Cortex of kidney (tissue), 1 donor: ENCODE measurements at places on chromosomes 7 and 10.

GRCh38 chr7:36781011-36781738 is 56.9 kb upstream of the AOAH start:
- DNase-seq, result no peak

DNA sequence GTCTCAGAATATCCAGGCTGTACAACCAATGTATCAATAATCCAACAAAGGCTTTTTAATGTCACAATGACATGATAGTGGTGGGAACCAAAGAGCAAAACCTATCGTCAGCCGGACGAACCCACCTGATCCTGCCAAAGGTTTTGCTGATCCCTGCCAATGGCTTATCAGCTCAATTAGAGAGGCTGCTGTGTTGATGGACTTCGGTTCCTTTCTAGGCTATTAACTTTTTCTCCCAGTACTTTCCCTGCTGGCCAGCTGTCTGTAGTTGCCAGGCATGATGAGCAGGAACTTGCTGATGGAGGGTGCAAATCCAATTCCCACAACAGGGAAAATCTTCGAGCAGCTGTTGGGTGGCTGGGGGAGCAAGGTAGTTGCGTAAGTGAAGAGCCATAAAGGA is 2.4 kb downstream of the LMOD2 start:
- no peak for DNase-seq

- DNase-seq, result no peak
These were observed 21.8 kb upstream of the EXOC6 start for GRCh38 chr10:92826504-92826903.

- DNase-seq, result no peak
These were observed 58.5 kb downstream of the LHFPL3 start for GRCh38 chr7:104386943-104387342.

DNA sequence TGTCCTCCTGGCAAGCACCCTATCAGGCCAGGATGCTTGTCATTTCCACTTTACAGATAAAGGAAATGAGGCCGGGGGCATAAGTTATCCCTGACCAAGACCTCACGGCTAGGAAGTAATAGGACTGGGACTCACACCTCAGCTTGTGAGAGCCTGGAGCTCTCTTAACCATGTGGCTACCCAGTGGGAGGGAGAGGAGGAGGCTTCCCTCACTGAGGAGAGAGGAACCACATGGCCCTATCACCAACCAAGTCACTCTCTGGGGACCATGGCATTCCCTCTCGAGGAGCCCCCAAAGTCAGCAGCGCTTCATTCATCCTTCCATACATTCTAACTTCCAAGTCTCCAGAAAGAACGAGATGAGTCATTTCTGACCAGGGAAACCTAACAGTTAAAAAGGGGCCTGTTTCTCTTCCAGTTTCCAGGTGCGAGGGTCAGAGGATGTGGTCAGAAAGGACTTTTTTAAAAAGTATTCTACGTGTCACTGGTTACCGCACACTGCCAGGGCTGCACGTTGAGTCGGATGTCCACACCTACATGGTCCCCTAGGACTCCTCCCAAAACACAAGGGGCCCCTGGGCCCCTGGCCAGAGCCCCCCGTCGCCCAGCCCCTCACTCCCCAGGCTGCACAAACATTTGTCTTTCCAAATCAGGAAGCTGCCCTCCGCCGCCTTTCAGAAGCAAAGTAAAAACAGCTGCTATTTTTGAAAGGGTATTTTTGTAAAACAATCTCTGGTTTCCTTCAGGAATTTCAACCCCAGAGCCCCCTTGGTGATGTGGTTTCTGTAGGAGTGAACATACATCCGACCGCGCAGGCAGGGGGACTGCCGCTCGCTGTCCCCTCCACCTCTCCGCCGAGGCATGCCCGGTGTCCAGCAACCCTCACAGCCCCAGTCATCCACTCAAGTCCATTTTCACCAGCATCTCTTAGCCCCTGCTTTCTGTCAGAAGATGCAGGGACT is 128.2 kb upstream of the CHST15 start:
- no peak for DNase-seq

DNA sequence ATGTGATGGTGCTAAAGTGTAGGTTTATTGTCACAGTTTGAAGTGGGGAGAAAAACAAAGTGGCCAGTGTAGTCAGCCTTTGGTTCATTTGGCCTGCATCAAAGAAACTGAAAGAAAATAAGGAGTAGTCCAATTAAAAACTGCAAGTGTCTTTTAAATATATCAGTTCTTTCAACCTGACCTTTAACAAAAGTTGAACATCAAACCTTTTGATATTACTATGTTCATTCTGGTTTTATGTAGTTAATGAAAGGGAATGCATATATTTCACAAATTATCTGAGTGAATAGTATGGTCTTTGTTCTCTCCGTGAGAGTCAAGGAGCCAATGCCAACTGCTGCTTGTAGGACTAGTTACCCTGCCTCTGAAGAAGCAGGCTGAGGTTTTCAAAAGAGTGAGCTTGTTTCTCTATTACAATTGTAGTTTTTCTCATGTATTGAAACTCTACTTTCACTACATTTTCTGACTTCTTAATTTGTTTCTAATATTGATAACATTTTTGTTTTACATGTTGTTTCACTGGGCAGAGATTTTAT is 1160.8 kb upstream of the LRRTM3 start:
- DNase-seq, result no peak

DNA sequence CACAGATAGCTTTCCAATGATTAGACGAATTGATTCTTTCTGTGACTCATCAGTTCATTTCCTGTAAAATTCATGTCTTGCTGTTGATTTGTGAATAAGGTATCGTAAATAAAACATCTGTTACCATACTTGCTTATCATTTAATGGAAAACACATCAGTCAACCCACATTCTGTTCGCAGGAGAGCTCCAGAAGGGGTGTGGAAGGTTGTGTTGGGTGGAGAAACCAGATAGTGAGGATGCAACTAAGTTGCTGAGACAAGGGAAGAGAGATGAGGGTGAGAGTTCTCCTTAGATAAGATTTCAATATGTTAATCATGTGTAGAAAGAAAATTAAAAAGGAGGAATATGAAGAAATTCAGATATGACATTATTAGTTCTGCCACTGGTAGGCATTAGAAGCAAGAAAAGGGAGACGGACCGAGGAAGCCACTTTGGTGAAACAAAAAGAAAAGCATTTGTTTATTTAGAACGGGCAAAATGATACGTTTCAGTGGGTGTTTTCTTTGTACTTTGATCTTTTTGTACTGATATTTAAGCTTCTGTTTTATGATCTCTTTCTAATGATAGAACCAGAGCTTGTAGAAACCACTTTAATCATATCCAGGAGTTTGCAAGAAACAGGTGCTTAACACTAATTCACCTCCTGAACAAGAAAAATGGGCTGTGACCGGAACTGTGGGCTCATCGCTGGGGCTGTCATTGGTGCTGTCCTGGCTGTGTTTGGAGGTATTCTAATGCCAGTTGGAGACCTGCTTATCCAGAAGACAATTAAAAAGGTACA is 7.8 kb downstream of the CD36 start:
- DNase-seq, result no peak

- DNase-seq, result no peak
These were observed 214.8 kb upstream of the ADO start for GRCh38 chr10:62589689-62590088.
